ENCODE measurements at places on chromosomes 7 and 10. TPM values are rescaled to one million over a fixed set of nuclear protein-coding genes. Genes with fewer than 3 reads are reported as not detected.

The ANKRD2 gene
- total RNA-seq: 0.24 TPM

The C10orf53 gene
- not detected for total RNA-seq

GRCh38 chr10:12513775-12514673 is 164.7 kb downstream of the CAMK1D start:
- DNase-seq: no peak

DNA sequence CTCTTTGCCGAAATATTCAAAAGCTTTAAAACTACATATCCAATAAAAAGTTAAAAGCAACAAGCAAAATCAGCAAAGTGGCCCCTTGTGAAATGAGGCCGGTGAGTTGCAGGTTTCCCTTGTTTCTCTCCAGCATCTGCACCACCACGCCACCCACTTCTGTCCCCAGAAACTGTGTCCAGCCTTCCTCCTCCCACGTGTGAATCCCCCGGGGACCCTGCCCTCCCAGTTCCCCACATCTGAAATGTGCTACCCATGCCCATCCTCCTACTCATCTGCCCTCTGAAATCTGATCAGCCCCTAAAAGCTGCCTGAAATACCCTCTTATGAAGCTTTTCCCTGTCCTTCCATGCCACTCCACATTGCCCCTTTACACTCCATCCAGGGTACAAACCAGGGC is 3.8 kb downstream of the ALOX5 start:
- DNase-seq: no peak

The SPDYE16 gene
- 0.34 TPM for total RNA-seq

The DLX6 gene
- total RNA-seq: 10.9 TPM

DNA sequence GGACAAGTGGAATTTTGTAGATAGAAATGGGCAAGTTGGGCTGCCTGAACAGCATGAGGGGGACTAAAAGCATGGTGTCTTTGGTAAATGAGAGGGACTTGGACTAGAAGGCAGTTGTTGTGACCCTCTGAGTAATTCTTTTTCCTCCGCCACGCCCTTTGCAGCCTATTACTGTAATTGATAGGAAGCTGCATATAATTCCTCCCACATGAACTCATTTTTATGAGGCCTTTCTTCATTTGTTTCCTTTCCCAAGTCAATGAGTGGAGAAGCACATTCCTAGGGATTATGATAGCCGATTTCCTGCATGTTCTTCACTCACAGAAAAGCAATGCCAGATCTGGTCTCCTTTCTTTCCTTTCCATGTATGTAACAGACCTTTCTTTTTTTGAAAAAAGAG is 27.7 kb downstream of the ZSCAN25 start:
- no peak for DNase-seq

The TWIST1 gene
- 120 TPM for total RNA-seq

GRCh38 chr10:60809157-60809556 is 30.9 kb downstream of the CDK1 start:
- no peak for DNase-seq

GRCh38 chr7:48255046-48255445 is 83.8 kb downstream of the ABCA13 start:
- no peak for DNase-seq

GRCh38 chr7:104254696-104255095 is 46.9 kb upstream of the ORC5 start:
- DNase-seq: no peak

DNA sequence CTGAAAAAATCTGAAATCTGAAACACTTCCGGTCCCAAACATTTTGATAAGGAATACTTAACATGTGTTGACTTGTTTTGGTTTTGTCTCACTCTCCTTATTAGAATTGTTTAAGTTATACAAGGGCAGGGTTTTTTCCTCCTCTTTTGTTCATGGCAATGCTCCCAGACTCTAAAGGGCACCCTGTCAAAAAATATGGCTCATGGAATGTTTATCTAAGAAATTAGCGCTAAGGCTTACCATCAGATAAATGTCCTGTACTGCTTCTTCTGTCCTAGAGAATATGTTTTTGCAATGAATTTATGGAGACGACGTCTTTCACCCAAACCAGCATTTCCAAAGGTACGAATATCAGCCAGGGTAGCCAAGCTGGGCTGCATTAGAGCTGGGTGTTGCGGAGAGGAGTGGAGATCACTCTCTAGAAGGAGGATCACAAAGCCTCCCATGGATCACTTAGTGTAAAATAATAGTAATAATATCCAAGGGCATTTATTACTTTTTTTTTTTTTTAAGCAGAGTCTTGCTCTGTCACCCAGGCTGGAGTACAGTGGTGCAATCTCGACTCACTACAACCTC is 46.8 kb downstream of the ERLIN1 start:
- no peak for DNase-seq

GRCh38 chr7:115087437-115087836 is 165.5 kb downstream of the MDFIC start:
- no peak for DNase-seq

The HABP2 gene
- total RNA-seq: not detected

DNA sequence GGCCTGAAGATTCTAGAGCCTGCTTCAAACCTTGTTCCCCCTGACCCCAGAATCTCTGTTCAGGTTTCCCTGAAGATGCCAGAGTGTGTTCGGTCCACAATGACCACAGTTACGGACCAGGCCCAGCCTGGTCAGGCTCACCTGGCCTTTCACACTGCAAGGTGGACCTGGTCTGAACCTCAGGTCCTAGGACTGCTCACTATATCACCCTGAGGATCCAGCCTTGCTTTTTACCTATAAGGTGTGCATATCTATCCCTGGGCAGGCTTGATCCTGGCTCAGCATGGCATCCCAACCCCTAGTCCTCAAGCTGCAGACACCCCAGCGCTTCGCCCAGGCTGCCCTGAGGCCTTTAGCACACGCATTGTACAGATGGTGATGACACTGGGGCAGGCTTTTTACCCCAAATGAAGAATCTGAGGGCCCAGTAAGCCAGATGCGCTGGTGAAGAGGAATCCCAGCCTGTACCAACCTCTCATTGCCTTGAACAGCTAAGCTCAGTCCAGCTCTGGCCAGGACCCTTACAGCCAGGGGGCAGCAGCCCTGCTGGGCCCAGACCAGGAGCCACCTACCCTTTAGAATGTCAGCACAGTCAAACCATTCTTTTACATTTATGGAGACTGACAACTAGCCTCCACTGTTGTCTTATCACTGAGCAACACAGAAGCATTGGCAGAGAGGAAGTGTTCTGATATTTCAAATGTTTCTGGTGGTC is 28.0 kb downstream of the MAT1A start:
- DNase-seq: no peak

DNA sequence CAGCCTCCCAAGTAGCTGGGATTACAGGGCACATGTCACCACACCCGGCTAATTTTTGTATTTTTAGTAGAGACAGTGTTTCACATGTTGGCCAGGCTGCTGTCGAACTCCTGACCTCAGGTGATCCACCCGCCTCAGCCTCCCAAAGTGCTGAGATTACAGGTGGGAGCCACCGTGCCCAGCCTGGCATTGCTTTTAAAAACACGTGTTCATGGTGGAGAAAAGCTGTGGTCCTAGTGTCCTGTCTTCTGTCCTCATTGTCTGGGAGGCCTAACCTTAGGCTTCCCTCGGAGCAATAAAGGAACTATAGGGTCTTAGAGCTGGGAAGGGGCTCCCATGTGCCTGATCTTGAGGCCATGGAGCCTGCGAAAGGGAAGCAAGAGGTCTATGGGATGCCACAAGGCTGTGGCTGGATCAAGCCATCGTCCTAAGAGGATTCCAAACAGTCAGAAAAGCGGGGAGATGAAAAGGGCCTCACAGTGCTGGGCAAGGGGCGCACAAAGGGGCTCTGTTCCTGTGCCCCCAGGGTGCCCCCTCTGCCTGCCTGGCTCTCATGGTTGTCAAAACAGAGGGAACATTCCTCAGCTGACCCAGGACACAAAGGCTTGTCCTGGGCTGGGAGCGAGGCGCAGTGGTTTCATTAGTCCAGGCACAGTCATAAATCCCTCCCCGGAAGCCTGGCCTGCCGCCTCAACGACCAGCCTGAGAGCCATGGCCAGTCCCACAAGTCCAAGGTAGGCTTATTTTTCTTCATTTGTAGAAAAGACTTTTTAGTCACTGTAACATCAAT is 106.6 kb upstream of the TNS3 start:
- no peak for DNase-seq

- no peak for DNase-seq
Observed at GRCh38 chr10:99375426-99375825, 46.3 kb downstream of the CNNM1 start.

DNA sequence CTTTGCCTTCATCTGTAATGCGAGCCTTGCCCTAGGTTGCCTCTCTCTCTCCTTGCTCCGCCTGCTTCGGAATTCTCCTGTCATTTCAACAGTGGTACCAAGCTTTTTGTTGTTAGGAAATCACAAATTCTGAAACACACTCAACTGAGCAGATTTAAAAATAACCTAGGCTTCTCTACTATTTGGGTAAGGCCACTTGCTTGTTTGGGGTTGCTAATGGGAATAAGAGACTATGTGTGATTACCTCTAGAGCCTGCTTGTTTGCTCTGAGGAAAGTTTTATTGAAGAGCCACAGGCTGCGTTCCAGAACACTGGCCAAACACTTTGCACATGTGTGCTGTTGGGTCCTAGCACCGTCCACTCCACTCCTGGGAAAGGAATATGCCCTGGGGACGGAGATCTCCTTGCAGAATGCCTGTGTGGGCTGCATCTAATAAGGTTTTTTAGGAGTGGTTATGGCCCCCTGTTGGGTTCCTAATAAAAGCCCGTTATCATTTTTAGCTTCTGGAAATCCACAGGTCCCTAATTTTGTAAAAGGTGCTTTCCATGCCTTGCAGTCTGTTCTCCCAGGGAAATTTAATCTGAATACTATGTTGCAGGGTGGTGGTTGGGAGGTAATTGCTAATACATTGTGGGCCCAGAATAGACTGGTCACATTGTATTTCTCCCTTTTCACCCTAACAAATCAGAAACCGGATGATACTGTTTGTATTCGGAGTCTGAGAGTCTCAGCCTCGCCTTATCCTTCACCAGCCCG is 68.7 kb upstream of the KLF6 start:
- no peak for DNase-seq

DNA sequence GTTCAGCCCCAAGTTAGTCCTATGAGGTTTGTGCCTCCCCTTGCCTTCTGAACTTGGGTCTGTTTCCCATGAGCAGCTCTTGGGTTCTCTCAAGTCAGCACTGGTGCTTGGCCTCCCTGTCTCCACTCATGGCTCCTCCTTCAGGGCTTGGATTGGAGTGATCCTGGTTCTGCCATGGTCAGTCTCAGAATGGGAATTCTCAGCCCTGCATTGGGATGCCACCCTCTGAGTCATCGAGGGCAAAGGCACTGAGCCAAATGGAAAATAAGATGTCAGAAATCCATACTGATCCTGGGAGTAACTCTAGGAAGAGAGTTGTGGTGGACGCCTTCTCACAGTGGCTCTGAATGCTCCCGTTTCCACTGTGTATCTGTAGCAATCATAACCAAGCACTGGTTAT is 233.4 kb upstream of the HABP2 start:
- DNase-seq: no peak

- peak; percentile 46 for DNase-seq
Observed at GRCh38 chr10:72009425-72010081, 45.4 kb downstream of the CHST3 start.

The LARP4B gene
- total RNA-seq: 90.2 TPM

DNA sequence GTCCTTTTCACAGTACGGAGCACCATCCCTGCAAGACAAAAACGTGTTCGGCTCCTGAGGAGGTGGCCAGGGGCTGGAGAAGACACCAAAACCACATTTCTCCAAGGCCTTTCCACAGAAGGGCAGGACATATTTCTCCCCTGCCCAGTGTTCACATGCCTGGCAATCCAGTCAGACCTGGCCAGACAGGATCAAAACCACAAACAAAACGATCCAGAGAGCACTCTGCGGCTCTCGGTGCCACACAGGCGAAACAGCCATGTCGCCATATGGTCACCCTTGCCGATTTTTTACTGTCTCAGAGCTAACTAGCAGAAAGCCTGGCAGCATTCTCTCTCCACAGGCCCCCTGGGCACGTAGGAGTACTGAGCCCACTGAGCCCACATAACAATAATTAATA is 113.0 kb downstream of the ABLIM1 start:
- DNase-seq: no peak

DNA sequence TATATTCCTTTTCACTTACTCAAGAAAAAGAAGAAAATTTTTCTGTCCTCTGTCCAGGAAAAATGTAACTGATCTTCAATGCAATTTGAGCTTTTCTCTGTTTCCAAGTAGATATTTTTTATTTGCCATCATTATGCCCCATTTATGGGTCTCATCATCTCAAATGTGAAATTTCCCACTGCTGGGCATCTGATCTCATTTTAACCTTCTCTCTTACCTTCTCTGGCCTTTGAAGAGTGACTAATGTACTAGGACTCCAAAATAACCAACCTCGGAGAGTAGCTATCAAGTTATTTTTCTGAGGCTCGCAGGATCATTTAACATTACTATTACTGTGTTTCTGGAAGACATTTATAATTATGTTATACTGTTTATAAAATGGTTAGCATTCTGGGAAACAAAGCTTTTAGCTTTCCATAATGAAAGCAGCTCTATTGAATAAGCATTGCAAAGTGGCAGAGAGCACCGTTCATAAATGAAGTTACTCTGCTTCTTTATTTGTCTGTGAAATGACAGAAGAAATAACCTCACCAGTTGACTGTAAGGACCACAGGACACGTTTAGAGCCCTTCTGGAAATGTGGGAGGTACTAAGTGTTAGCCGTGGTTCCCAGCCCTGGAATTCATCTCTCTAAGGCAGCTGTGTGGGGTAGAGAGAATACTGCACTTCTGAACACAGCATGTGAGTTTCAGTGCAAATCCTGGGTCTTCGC is 33.3 kb upstream of the NMT2 start:
- DNase-seq: no peak

The WNT8B gene
- 0.60 TPM for total RNA-seq

GRCh38 chr7:545470-545869 is 25.8 kb upstream of the PDGFA start:
- DNase-seq: no peak

- no peak for DNase-seq
Observed at GRCh38 chr10:50679149-50679548, 55.4 kb upstream of the SGMS1 start.

All from mesothelial cell of epicardium (in vitro differentiated cells).